ENCODE measurements at places on chromosomes 1 and 21. TPM values are rescaled to one million over a fixed set of nuclear protein-coding genes. Genes with fewer than 3 reads are reported as not detected.

DNA sequence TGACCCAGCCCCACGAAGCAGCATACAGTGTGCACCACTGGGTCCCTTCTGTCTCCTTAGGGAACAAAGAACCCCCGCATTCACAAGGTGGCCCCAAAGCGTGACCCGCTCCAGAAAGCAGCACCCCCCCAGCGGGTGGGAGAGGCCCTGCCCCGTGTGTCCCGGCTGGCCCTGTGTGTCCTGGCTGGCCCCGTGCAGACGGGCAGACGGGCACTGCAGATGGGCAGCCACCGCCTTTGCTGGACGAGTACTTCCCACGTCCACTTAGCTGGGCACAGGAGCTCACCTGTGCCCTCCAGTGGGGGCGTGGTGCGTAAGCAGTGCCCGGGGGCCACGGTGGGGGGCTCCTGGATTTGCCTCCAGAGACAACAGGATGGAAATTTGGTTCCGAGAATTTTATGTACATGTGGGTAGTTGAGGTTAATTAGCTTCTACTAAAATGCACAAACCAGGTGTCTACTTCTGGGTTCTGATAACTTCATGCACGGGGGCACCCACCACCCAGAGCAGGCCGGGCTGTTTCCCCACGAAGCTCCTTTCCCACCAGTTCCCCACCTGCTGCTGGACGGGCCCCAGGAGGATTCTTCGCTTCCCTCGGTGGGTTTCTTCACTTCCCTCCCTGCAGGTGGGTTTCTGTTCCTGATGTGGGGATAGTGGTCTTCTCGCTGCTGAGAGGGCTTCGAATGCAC is 33.2 kb upstream of the SLC19A1 start:
- peaks cover 3% of the 10 kb centered on the region for H3K36me3 ChIP-seq
- no peak overlapping the region for H3K4me3 ChIP-seq
- H3K4me1 ChIP-seq, result peaks cover 52% of the 10 kb centered on the region
- H3K27ac ChIP-seq, result no peak overlapping the region

DNA sequence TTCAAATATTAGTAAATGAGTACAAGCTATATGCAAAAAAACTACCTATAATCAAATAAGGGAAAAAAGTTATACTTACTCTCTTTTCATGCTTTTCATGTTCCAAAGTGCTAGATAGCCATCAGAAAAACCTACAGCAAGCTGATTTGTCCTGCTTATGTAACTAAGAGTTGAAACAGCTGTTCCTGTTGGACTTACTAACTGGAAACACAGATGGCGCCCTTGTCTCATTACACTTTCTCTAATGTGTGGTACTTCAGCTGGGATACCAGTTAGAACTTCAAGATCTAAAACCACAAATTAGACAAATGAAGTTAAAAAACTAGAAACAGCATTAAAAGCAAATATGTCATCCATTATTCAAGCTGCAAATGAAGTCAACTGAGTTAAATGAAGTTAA is 24.3 kb downstream of the AHCTF1 start:
- H3K36me3 ChIP-seq, result peaks cover 80% of the 10 kb centered on the region
- no peaks in the 10 kb centered on the region for H3K27me3 ChIP-seq
- no peak overlapping the region for H3K4me3 ChIP-seq

DNA sequence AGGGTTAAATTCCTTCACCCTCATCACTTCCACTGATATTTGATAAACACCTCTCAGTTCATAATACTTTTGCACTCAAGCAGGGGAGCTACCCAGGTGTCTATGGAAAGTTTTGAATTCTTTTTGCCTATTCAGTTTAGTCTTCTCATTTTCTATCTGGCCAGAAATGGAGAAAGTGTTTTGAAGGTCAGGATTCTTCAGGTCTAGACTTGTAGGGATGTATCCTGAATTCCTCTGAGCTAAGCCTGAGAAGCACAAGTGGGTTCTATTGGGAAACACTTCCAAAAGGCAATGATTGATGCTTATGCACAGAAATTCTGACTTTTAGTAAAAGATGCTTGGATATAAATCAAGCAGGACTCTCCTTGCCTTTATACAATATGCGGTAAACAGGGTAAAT is 217.8 kb upstream of the HOOK1 start:
- no peaks in the 10 kb centered on the region for H3K27me3 ChIP-seq
- no peak overlapping the region for H3K4me3 ChIP-seq
- peaks cover 81% of the 10 kb centered on the region for H3K4me1 ChIP-seq

GRCh38 chr1:36715797-36716196 is 233.1 kb upstream of the CSF3R start:
- H3K36me3 ChIP-seq, result no peaks in the 10 kb centered on the region
- H3K4me3 ChIP-seq, result no peak overlapping the region
- H3K27me3 ChIP-seq, result peaks cover 31% of the 10 kb centered on the region
- DNase-seq, result no peak

DNA sequence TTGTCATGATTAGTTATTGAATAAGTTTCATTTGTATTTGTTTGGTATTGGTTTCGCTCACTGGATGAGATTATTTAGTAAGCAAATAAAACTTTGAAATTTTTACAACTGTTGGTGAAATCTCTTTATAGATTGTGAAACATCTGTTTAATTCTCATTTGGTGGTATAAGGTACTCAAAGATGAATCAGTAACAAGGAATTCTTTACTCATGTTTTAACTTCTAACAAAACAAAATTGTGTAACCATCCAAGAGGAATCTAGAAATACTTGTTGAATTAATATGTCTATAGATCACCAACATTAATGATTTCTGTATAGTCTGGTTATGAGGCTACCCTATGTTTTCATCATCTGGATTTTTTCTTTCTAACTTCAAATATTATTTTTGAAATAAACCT is 62.8 kb upstream of the USP25 start:
- H3K4me3 ChIP-seq, result no peak overlapping the region
- DNase-seq, result no peak
- no peaks in the 10 kb centered on the region for H3K27me3 ChIP-seq

DNA sequence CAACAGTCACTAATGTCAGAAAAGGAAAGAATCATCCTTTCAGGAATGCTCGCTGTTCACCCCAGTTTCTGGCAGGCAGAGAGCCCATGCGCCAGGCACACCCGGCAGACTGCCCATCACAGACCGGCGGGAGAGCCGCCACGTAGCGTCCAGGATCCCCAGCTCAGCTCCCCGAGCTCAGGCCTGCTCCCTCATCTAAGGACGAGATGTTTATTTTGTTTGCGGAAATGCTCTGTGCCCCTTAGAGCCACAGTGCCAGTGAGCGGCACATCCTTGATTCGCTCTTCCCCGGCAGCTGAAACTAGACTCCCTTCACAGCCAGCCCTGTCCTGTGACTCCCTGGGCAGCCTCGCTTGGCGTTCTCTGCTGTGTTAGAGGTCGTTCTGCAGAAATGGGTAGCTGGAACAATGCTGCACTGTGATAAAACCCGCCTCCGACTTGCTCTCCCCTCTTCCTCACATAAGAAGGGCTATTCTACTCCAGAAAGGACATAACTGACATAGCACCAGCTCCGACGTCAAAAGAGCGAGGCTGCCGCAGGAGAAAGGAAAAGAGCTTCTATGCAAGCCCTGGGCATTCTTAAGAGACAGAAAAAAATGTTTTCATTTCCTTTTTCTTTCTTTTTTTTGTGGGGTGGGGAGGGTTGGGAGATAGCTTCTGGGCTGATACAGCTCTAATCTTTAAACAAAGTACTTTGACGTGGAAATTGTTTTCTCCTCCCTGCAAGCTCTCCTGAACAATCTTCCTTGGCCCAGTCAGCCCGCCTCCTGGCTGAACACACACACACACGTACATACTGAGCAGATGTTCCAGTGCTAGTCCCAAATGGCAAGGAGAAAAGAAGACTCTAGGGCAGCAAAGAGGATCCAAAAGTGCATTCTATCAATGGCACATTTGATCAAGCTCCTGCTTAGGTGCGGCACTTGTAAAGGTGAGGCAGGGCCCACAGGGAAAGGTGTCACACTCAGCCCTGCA is 37.2 kb downstream of the MRAP start:
- no peaks in the 10 kb centered on the region for H3K27me3 ChIP-seq
- H3K27ac ChIP-seq, result no peak overlapping the region
- H3K4me1 ChIP-seq, result 0 out of 2 replicates have a peak, but pooled peaks cover 5% of the 10 kb centered on the region
- peaks cover 84% of the 10 kb centered on the region for H3K36me3 ChIP-seq
- no peak for DNase-seq

- H3K36me3 ChIP-seq, result peaks cover 7% of the 10 kb centered on the region
- H3K4me1 ChIP-seq, result peaks cover 22% of the 10 kb centered on the region
- H3K4me3 ChIP-seq, result no peak overlapping the region
- no peak overlapping the region for H3K27ac ChIP-seq
- no peaks in the 10 kb centered on the region for H3K27me3 ChIP-seq
- DNase-seq, result no peak
These were observed 161.1 kb upstream of the DPYD start for GRCh38 chr1:98081944-98082343.

DNA sequence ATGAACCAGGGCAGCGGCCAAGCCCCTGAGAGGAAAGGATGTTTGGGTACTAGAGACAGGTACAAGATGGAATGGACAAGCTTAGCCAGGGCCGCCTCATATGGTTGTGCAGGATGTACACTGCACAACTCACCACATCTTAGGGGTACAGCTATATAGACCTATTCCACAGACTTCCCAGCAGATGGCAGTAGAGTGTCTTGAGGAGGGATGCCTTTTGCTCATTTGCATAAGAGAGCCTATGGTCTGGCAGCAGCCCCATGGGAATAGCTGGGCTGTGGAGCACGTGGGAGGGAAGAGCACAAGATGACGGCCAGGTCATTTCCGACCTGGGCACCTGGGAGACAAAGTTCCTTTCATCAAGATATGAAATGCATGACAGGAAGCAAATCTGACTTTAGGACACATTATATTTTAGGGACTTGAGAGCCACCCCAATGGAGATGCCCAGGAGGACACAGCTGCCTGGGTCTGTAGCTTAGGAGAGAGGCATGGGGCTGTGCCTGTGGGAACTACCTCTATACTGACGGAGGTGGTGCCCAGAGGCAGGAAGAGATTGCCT is 215.5 kb downstream of the KCNJ6 start:
- H3K27me3 ChIP-seq, result peaks cover 17% of the 10 kb centered on the region
- H3K4me3 ChIP-seq, result no peak overlapping the region
- DNase-seq, result peak; percentile 56
- H3K36me3 ChIP-seq, result no peaks in the 10 kb centered on the region
- H3K27ac ChIP-seq, result no peak overlapping the region

- H3K4me1 ChIP-seq, result peaks cover 33% of the 10 kb centered on the region
- no peak overlapping the region for H3K4me3 ChIP-seq
- no peak overlapping the region for H3K27ac ChIP-seq
- no peaks in the 10 kb centered on the region for H3K36me3 ChIP-seq
- peak; percentile 20 for DNase-seq
- no peaks in the 10 kb centered on the region for H3K27me3 ChIP-seq
These were observed 5.1 kb upstream of the S100A10 start for GRCh38 chr1:151998611-151999362.

DNA sequence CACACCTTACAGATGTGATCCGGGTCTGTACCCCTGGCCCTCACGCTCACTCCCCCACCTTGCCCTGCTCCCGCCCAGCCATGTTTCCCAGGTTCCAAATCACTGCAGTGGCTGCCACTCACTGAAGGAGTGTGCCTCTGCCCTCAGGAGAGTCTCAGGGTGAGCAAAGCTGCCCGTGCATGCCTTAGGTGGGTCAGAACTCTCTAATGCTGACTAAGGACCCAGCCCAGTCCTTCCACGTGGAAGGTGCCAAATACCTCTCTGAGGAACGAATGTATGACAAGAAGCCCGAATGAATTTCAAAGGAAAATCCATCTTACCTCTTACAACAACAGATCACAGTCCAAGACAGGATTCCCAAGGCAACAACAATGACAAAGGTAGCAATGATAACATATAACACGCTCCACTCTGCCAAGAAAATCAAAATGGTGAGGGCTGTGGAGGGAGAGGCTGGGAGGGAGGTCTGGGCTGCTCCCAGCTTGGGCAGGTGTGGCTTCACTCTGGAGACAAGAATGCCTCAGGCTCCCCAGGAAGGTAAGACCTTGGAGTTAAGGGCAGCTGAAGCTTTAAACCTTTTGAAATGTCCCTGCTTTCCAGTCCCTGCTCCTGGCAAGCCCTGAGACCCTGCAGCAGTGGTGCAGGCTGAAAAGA is 115.2 kb downstream of the KIAA0319L start:
- peaks cover 42% of the 10 kb centered on the region for H3K36me3 ChIP-seq
- no peak for DNase-seq
- no peaks in the 10 kb centered on the region for H3K27me3 ChIP-seq
- no peak overlapping the region for H3K4me3 ChIP-seq
- H3K27ac ChIP-seq, result no peak overlapping the region

GRCh38 chr21:31382060-31382459 is 38.0 kb upstream of the TIAM1 start:
- no peak overlapping the region for H3K27ac ChIP-seq
- H3K4me3 ChIP-seq, result no peak overlapping the region
- no peaks in the 10 kb centered on the region for H3K27me3 ChIP-seq
- H3K4me1 ChIP-seq, result no peaks in the 10 kb centered on the region
- no peaks in the 10 kb centered on the region for H3K36me3 ChIP-seq
- DNase-seq, result no peak

DNA sequence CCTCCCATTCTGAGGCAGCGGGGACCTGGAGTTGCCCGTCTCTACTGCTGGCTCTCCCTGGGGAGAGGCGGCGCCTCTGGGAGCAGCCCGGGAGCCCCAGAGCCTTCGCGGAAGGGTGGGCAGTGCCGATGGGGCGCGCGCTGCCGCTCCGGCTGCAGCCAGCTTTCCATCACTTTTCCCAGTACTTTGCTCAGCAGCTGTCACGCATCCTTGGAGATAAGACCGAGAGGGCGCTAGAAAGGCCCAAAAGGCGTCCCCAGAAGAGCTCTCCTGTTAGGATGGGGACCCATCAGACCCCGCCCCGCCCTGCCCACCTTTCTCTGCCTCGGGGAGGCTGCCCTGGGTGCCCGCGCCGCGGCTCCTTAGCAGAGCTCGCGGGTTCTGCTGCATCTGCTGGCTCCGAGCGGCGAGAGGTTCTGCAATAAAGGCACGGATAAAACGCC is 534 bp downstream of the KCNH1 start:
- no peaks in the 10 kb centered on the region for H3K36me3 ChIP-seq
- H3K4me3 ChIP-seq, result peak overlapping the region; percentile 36
- peaks cover 9% of the 10 kb centered on the region for H3K4me1 ChIP-seq
- no peak for DNase-seq

GRCh38 chr1:204651843-204652421 is 33.6 kb downstream of the LRRN2 start:
- no peak overlapping the region for H3K4me3 ChIP-seq
- no peaks in the 10 kb centered on the region for H3K36me3 ChIP-seq
- peaks cover 31% of the 10 kb centered on the region for H3K27me3 ChIP-seq
- no peak overlapping the region for H3K27ac ChIP-seq
- H3K4me1 ChIP-seq, result peaks cover 4% of the 10 kb centered on the region

- H3K4me3 ChIP-seq, result peak within 1 kb of the TSS; percentile 78
- H3K4me1 ChIP-seq, result peaks cover 16% of the 10 kb centered on the region
- peak; percentile 57 for DNase-seq
- no peaks in the 10 kb centered on the region for H3K27me3 ChIP-seq
- peak within 1 kb of the TSS; percentile 62 for H3K27ac ChIP-seq
- H3K36me3 ChIP-seq, result peaks cover 7% of the 10 kb centered on the region
These were observed at the start of gene PRDM2 for GRCh38 chr1:13699936-13700520. Gene PRDM2 (plus strand): TSS chr1:13700188. CDS start chr1:13715606, 15,418 bp downstream.

- no peak for DNase-seq
- no peaks in the 10 kb centered on the region for H3K27me3 ChIP-seq
- no peak overlapping the region for H3K27ac ChIP-seq
- no peak overlapping the region for H3K4me3 ChIP-seq
These were observed 208.8 kb downstream of the HMCN1 start for GRCh38 chr1:185942961-185943360.

Gene LRRC8C
- 11.1 TPM for total RNA-seq

Gene AMY2B
- total RNA-seq, result 0.42 TPM

Gene RGS13
- total RNA-seq, result not detected

Gene GOLT1A
- not detected for total RNA-seq

Gene RPS6KA1
- 23.7 TPM for total RNA-seq

Gene CADM3
- not detected for total RNA-seq

Gene RAVER2
- total RNA-seq, result 0.47 TPM

Gene ACOT11
- 0.85 TPM for total RNA-seq

Gene MTARC1
- not detected for total RNA-seq

Gene SLC6A9
- 0.66 TPM for total RNA-seq
